ENCODE measurements at places on chromosomes 2 and 18.

GRCh38 chr18:49812286-49813068, 856 bp downstream of the ACAA2 start:
- peak; percentile 45 for DNase-seq

DNA sequence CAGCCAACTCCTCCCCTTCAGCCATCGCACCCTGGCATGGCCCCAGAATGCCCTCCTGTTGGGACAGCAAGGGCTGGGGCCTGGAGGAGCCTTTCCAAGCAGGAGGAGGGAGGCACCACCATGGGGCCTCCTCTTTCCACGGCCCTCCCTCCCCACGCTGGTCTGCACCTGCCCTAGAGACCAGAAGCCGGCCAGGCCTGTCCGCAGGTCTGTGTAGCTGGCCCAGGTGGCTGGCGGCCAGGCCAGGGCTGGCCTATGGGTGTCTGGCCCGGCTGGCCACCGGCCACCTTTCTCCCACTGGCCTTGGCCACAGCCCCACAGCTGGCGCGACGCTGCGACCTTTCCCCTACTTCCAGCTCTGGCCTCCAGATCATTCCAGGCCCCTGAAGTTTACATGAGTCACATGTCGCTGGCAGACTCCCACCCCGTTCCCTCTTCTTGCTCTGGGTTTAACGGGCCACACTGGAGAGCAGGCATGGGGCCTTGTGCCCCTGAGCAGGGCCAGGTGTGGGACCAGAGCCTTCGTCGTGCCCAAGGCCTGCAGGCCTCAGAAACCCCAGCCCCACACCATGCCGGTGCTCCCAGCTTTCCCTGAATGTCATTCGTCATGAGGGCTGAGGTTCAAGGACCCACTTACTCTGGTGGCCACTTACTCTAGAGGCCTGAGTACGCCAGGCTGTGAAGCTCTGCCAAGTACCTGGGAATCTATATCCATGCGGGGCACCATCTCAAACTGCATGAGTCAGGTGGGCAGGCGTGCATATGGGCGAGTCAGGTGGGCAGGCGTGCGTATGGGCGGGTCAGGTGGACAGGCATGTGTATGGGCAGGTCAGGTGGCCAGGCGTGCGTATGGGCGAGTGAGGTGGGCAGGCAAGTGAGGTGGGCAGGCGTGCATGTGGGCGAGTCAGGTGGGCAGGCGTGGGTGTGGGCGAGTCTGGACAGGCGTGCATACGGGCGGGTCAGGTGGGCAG, 33.3 kb upstream of the KLF11 start:
- DNase-seq = peak; percentile 54

GRCh38 chr2:86396291-86396785, 44.8 kb upstream of the KDM3A start:
- DNase-seq = no peak

GRCh38 chr2:43877782-43878464, 39.2 kb downstream of the ABCG8 start:
- peak; percentile 15 for DNase-seq

DNA sequence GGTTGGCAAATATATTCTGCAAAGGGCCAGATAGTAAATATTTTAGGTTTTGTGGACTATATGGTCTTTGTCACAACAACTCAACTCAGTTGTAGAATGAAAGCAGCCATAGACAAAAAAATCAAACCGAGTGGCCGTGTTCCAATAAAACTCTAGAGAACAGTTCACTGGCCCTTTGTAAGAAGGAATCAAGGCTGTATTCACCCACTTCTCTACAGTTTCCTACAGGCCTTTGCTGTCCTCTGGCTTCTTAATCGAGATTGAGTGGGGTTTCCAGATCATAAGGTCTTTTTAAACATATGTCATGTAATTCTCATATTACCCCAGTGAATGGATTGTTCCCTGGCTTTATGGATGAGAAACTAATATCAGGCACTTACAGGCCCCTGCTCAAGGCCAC, 448.9 kb upstream of the ETAA1 start:
- no peak for DNase-seq

DNA sequence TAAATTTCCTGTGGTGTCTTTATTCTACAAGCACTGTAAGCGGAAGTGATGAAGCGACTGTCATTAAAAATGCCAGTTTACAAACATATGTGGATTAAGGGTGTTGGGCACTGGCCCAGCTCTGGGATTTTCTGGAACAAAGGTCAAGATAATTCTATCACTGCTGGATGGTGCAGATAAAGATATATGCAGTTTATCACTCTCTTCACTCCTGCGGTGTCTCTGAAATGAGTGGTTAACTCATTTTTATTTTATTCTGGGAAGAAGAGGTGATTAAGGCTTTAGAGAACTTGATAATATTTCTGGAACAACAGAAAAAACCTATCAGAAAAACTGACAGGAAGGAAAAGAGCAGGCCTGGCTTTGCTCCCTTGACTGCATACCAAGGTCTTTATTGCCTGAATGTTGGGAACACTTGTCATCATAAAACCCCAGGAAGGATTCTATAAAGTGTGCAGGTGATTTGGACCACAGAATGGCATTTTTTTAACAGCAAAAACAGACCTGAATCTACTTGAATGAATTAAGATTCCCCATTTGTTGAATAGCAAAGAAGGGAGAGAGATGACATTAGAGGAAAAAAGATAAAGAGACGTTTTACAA, 32.4 kb downstream of the ABCB11 start:
- DNase-seq = no peak

- no peak for DNase-seq
These were observed 123.4 kb upstream of the EPC2 start for GRCh38 chr2:148521181-148521580.

DNA sequence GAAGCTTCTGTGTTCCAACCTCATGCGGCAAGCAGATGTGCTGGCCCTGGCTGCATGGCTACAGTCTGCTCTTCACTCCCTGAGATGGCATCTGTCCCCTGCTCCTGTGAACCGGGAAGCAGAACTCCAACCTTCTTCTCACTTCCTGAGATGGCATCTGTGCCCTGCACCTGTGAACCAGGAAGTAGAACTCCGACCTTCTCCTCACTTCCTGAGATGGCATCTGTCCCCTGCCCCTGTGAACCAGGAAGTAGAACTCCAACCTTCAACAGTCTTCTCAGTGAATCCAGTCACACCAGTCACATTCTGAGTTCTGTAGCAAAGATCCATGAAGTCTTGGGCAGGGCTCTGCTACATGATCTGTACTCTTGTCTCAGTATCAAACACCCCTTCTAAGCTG, 887.2 kb upstream of the KLHL29 start:
- no peak for DNase-seq

- DNase-seq = no peak
These were observed 22.3 kb downstream of the TMEM18 start for GRCh38 chr2:654896-655295.

Measured in muscle of arm (tissue), 14 donors.